ENCODE measurements at places on chromosomes 6 and 20.
A peak's percentile ranks its signal among the peaks of the same experiment; 100 is the strongest.

GRCh38 chr6:27693766-27694546, 218.2 kb downstream of the OR2B2 start:
- peak; percentile 60 for DNase-seq

- DNase-seq = peak; percentile 87
Observed at GRCh38 chr20:43949741-43950618, 35.3 kb downstream of the TOX2 start.

- no peak for DNase-seq
Observed at GRCh38 chr20:43583133-43583864, 7.4 kb upstream of the IFT52 start.

GRCh38 chr20:59810449-59811187, 122.8 kb downstream of the SYCP2 start:
- no peak for DNase-seq

DNA sequence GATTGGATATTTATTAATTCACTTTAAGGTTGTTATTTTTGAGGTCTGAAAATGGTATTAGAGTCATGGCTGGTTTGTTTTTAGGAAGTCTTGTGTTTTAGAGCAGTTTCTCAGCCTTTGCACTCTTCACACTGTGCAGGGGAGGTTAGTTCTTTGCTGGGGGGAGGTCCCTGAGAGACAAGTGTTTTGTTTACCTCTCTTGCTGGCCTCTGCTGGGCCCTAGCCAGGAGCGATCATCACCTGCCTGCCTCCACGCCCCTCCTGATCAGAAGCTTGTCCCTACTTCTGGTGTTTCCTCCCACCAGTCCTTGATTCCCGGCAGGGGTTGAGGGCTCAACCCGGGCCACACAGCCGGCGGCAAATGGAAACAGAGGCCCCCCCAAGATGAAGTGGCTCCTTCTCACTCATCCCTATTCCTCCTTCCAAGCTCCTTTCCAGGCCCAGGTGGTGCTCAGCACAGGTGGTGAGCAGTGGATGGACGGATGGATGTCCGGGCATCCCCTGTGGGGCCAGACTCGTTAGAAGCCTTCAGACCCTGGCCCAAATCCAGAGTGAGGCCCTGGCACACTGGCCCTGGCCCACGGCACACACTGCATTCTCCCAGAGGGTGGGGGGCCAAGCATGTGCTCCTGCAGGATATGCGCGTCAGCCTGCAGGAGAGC, 51.3 kb downstream of the GRM4 start:
- DNase-seq = no peak

DNA sequence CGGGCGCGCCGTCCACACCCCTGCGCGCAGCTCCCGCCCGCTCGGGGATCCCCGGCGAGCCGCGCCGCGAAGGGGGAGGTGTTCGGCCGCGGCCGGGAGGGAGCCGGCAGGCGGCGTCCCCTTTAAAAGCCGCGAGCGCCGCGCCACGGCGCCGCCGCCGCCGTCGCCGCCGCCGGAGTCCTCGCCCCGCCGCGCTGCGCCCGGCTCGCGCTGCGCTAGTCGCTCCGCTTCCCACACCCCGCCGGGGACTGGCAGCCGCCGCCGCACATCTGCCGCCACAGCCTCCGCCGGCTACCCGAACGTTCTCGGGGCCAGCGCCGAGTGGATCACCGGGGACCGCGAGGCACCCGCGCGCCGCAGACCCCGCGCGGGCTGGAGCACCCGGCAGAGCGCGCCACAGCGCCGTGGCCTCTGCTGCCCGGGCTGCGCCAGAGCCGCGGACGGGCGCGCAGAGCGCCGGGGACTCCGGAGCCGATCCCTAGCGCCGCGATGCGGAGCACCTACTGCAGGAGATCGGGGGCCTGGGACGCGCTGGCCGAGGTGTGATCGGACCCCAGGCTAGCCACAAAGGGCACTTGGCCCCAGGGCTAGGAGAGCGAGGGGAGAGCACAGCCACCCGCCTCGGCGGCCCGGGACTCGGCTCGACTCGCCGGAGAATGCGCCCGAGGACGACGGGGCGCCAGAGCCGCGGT, at the start of gene BMP2:
Gene BMP2 (plus strand): TSS at position 151 of the 692 bp plus-strand sequence. CDS start 2,441 bp downstream, outside the sequence.
- DNase-seq = peak; percentile 45

DNA sequence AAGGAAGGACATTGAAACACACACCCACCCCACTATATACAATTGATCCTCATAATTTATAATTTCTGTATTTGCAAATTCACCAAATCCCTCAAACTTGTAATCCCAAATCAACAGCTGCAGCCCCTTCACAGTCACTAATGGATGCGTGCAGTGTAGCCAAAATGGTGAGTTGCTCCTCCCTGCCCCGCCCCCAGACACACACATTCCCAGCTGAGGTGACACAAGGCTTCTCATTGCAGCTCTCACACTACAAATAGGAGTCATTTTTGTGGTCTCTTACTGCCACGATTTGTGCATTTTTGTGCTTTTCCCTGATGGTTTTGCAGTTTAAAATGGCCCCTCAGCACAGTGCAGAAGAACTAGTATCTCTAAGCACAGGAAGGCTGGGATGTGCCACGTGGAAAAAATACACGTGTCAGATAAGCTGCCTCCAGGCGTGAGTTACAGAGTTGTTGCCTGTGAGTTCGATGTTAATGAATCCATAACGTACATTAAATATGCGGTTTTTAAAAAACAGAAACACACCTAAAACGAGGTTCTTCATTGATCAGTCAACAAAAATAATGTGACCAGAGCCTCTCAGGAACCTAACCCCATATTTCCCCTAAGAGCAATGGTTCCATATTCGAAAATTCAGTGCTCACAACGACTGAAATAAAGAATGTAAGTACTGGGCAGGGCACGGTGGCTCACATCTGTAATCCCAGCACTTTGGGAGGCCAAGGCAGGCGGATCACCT, 8.2 kb downstream of the ATP9A start:
- DNase-seq = no peak

DNA sequence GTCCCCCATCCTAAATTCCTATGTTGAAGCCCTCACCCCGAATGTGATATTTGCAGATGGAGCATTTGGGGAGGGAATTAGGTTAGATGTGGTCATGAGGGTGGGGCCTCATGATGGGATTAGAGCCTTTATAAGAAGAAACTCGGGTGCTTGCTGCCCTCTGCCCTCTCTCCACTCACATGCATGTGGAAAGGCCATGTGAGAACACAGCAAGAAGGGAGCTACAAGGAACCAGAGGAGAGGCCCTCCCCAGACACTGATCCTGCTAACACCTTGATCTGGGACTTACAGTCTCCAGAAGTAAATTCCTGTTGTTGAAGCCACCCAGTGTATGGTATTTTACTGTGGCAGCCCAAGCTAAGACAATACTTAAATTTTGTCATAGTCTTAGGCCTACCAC, 69.6 kb upstream of the TULP1 start:
- DNase-seq = no peak

DNA sequence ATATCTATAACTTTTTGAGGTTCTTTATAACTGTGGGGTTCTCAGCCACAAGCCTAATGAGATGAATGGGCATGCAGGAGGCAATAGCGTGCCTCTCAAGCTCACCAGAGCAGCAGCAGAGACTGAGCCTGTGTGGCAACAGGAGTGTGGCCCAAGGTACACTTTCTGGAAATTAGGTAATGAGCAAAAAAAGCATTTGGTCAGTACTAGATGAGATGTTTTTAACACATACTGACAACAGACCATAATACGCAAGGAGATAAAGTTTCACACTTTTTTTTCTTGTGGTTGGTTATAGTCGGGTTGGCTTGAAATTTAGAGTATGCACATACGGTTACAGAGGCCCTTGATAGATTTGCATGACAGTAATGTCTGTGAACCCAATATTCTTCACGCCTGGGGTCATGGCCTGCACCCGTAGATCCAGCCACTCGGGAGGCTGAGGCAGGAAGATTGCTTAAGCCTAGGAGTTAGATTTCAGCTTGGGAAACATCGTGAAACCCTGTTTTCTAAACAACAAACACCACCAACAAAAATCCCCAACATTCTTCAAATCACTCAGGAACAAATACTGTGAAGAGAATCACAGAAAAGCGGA, 300.1 kb downstream of the GMDS start:
- DNase-seq = no peak

- DNase-seq = no peak
Observed at GRCh38 chr6:79186564-79186963, 47.9 kb downstream of the HMGN3 start.

DNA sequence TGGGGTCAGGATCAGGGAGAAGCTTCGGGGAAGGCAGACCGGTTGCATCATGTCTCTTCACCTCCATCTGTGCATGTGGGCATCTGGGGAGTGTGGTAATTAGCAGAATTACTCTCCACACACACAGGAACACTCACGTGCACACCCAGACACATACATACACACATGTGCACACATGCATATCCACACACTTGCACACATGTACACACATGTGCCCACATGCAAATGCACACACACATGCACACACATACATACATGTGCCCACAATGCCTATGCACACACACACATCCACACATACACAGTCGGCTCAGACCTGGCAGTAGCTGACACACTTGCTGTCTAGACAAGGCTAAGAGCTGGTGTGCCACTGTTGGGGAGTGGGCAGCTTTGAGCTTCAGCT, 212.3 kb upstream of the PMEPA1 start:
- no peak for DNase-seq

DNA sequence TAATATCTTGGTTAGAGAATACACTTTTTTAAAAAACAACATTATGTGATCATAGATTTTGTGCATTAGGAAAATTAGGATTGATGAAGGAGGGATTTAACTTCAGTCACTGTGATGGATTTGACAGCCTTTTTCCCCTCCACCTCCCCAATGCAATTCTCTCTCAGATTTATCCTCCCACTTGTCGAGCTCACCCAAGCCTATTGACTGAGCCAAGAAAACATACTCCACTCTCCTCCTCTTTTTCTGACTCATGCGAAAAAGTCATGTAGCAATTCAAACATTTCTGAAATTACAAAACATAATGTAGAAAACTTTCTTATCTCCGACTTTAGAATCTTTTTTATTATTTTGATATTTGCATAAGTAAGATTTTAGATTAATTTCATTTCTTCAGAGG, 24.1 kb downstream of the KLHL32 start:
- no peak for DNase-seq

DNA sequence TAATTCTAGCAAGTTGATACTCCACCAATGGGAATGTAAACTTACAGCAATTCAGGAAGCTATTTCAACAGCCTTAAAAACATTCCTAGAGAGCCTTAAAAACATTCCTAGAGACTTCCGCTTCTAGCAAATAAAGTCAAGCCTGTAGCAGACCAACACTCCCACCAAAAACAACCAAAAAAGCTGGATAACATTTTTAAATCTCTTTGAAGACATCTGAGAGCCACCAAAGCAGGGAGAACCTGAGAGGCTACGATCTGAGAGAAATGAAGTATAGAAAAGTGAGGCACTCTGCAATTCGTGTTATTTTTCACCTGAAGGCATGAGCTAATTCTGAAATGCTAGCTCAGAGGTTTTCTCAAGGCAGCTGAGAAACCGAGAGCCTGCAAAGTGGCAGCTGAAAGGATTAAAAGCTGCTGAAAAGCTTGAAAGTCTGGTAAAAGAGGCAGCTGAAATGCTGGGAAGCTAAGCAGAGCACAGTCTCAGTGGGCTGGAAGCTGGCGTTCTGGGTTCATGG, 20.9 kb downstream of the GPR63 start:
- no peak for DNase-seq

DNA sequence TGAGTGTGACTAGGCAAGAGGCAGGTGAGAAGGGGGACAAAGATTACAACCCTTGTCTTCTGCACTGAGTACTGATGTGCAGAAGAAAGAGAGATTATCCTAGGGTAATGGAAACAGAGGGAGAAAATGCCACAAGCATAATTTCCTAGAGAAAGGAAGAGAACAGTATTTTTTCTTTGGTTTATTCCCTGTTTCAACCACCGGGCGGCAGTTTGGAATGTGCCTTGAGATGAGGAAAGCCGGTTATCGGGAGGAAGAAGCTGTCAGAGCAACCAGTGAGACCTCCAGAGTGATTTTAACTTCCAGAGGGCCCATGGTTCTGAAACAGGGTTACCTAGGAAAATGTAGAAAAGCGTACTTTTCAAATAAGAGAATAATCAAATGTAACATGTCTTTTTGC, 121.4 kb downstream of the REV3L start:
- DNase-seq = no peak
